ENCODE measurements at places on chromosomes 5 and 9.

GRCh38 chr5:16595881-16596580 lies 20.8 kb downstream of the RETREG1 start:
- DNase-seq: no peak

DNA sequence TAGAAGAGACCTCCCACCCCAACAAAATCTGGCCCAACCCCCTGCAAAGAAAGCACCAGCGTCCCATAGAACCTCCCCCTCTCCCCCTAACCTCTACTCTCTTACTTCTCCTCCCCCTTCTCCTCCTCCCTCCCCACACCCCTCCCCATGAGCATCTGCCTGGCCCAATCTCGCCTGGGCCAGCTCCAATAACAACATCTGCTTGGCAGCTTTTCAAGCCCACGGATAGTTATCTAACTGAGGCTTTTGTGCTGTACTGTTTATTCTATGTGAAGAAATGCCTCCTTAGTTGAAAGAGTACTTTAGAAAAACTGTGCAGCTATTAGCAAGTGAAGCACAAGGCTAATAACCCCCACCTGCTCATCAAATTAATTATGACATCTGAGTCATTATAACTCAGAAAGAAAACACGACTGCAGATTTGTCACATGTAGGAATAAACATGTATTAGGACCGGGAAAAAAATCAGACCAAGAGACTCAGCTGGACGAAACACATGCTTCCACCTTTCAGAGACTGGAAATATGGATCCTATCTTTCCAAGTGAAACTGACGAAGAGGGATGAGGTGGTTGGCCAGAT lies 42.8 kb downstream of the NFIB start:
- DNase-seq: no peak

- DNase-seq: no peak
Measured at GRCh38 chr5:167952278-167952995, 339.0 kb upstream of the WWC1 start.

- DNase-seq: no peak
Measured at GRCh38 chr5:138985683-138986082, 110.5 kb upstream of the LRRTM2 start.

DNA sequence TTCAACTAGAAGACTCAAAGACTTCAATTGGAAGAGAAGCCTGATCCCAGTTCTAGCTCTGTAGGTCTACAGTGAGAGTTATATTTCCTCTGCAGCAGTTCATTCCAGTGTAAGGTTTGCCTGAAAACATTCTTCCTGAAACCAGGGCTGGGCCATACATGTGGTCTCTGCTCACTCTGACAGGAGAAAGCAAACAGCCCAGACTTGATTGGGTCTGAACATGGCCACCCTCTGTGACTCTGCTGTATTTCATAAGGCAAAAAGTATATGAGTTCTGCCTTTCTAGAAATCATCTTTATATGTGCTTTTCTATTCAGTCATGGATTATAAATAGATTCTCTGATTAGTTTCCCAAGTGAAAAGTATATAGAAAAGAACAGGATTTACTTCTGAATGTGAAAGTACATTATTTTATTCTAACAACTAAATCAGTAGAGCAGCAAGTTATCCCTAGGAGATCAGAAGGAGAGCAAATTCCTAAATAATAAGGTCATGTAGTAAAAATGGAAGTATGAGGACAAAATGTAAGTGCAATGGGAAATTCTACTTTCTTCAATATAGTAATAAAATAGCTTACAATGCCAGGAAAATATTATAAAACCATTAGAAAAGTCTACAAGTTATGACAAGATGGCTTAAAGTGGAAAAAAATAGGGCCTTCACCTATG lies 144.3 kb downstream of the EFNA5 start:
- no peak for DNase-seq

- DNase-seq: no peak
Measured at GRCh38 chr5:167912941-167913665, 378.3 kb upstream of the WWC1 start.

DNA sequence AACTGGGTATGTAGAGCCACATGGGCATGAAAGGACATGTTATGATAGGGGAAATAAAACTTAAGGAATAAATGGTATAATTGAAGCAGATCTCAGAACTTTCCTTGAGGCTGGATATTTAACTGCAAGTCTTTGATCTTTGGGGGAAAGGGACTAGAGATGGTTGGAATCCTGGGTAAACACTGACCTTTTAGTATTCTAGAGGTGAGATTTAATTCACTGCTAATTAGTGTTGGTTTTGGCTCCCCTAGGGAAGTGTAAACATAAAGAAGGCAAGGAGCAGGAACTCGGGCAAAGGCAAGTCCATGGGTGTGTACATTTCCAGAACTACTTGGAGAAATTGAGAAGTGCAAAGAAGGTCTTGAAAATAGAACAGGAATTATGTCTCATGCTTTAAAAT lies 16.6 kb downstream of the NIM1K start:
- DNase-seq: no peak

- no peak for DNase-seq
Measured at GRCh38 chr5:15021266-15022046, 149.9 kb upstream of the ANKH start.

GRCh38 chr5:57836921-57837320 lies 354.3 kb upstream of the ACTBL2 start:
- no peak for DNase-seq

- no peak for DNase-seq
Measured at GRCh38 chr9:33082128-33082527, 5.7 kb upstream of the SMU1 start.

DNA sequence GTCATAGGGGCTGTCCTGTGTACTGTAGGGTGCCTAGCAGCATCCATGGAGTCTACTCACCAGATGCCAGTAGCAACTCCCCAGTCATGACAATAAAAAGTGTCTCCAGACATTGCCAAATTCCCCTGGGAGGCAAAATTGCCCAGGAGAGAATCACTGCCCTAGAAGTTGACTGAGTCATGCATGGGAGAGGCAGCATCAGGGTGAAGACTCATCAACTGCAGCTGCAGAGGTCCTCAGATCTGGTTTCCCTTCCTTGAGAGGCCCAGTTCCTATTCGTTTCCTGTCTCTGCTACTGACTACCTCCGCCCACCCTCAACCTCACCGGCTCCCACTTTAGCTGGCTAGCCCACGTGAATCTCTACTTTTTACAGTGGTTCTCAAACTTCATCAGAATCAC lies 88.6 kb upstream of the AGXT2 start:
- peak; percentile 60 for DNase-seq

DNA sequence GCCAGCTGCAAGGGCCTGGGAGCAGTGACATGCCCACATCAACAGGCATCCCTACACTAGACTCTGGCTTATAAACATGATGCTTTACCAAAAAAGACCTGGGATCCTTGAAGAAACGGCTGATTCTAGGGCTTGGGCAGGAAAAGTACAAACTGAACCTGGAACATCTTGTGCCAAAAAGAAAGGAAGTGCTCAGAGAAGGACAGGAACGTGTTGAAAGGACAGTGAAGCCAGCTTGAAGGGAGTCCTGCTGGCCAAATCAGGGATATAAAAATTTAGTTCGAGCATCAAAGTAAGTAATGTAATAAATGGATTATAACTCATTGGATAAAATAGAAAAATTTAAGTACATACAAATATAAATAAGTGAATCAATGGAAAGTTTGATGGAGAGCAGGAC lies 58.1 kb downstream of the ALDH7A1 start:
- no peak for DNase-seq

- DNase-seq: no peak
Measured at GRCh38 chr5:136427426-136427825, 62.1 kb upstream of the TRPC7 start.

DNA sequence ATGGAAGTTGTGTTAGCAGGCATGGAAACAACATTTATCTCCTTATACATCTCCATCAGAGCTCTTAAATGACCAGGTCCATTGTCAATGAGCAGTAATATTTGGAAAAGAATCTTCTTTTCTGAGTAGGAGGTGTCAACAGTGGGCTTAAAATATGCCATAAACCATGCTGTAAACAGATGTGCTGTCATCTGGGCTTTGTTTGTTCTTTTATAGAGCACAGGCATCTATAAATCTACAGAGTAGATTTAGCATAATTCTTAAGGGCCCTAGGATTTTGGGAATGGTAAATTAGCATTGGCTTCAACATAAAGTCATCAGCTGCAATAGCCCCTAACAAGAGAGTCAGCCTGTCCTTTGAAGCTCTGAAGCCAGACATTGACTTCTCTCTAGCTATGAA lies 7.7 kb upstream of the HRCT1 start:
- no peak for DNase-seq

DNA sequence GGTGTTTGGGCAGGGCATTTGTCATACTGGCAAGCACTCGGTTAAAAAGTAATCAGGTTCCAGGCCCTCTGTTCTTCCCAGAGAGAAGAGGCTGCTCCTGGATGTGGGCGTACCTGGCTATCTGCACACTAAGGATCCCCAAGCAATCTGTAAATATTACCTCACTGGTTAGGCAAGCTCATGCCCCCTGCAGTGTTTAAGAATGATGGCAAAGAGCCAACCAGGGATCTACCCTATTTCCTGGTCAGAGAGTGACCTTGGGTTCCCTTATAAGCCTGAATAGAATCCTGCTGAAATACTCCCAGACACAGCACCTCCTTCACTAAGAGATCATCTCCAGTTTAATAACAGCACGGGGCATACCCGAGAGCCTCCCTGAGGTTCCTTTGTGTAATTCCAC lies 181.2 kb downstream of the PIK3R1 start:
- DNase-seq: no peak

DNA sequence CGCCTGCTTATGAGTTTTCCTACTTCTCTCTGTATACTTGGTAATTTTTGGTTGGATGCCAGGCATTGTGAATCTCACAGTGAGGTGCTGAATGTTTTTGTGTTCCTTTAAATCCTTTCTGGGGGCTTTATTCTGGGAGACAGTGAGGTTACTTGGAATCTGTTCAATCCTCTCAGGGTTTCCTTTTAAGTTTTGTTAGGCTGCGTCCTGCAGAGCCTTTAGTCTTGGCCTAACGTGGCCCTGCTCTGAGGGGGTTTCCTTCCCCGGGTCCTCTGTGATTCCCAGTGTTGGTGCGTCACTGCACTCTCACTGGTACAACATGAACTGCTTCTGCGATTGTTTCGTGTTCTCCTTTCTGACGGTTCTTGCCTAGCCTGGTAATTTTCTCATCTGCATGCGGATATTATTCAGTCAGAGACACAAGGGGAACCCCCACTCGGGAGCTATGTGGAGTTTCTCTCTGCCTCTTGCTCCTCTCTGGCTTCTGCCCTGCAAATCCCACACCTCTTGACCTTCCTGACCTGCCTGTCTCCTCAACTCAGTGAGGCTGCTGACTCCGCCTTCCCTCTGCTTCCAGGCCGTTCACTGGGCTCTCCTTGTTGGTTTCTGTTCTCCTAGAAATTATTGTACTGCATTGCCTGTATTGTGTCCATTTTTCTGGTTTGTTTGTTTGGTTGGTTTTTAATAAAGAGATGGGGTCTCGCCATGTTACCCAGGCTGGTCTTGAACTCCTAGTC lies 128.1 kb downstream of the DAB2IP start:
- DNase-seq: peak; percentile 11

DNA sequence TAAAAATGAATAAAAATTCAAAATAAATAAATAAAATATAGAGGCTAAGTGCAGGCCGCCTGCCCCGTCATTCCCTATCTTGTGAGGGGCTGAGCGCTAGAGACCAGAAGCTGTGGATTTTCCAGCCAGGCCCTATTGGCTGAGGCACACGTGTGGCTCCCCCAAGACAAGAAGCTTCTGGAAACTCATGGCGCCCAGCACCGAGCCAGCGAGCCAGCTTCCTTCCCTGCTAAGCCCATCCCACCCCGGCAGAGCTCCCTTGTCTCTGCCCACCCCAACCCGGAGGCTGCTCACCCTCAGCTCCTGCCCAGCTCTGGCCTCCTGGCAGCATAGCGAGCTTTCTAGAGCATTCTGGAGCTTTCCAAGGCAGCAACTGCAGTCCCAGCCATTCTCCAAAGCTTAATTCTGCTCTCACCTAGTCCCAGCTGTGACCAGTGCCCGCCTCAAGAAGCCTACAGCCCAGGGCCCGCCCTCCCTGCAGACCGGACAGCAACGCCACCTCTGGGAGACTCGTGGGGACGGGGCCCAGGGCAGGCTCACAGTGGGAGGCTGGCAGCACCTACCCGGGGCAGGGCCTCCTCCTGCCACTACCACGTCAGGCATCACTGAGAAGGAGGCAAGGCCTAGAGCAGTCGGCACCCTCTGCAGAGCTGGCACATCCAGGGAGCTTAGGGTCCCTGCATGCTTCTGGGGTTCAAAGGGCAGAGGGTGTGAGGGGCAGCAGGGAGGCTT lies 23.2 kb upstream of the TMEM250 start:
- DNase-seq: no peak

GRCh38 chr5:66378407-66378806 lies 217.8 kb upstream of the MAST4 start:
- no peak for DNase-seq

DNA sequence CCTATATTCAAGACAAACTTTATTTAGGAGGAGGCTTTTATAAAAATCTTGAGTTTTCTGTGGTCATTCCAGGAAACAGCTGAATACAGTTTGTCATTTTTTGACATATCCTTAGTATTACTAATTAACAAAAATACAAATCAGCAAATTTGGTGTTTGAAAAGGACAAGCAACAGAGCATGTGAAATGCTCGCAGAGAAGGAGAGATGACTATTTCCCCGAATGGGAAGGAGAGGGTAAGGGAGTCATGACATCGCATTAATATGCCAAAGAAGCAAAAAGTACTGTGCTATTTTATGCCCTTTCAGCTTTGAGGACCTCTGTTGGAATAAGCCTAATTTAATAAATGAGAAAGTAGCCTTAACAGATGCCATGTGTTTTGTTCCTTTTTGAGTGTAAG lies 1.8 kb downstream of the SMIM15 start:
- no peak for DNase-seq

DNA sequence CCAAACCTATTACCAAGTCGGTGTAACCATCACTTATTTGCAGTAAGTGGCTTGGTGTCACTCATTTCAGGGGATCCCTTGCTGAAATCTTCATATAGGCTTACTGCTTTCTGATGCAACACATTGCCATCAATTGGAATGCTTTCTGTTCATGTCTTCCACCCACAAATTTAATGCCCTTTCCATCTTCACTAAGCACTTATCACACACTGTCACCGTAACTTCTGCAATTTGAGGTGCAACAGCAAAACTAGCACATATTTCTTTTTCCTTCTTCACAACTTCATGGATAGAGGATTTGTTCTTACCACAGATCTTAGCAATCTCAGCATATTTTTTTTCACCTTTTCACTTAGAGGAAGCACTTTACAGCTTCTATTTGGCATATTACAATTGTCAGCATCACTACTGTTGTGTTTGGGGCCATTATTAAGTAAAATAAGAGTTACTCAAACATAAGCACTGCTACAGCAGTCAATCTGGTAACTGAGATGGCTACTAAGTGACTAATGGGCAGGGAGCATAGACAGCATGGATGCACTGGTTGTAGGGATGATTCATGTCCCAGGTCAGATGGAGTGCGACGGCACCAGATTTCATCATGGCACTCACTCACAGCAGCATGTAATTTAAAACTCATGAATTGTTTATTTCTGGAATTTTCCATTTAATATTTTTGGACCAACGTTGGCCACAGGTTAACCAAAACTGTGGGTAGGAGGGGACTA lies 70.1 kb downstream of the PIP5K1B start:
- DNase-seq: no peak
